SW480 (cell line): ENCODE measurements at places on chromosomes 2 and 18.

DNA sequence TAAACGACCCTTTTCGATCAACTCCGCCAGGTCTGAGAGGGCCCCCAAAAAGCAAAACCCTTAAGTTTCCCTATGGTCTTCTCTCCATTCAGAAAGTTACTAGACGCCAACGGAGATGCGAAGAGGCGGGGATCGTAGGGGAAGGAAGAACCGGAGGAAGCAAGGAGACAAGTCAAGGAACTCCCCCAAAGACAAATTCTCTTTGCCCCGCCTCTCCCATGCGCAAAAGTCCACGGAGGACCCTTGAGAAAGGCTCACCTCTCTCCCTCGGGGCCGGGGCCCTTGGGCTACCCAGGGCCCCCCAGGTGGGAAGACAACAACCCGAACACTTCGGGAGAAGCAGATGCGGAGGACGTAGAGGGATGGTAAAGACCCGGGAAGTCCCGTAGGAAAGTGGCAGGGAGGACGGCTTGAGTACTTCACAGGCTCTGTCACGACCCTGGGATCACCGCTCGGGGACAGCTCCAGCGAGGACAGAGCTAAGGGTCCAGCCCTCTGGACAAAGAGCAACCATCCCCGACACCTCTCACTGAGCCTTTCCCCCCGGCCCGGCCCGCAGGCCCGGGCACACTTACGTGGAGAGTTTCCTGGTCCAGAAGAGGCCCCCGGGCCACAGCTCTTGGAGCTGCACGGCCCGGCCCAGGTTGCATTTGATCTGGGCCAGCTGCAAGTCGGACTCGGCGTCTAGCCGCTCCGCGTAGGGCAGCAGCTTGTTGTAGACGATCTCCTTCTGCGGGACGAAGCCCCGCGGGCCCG is 647 bp downstream of the PSME4 start:
- peak; percentile 55 for DNase-seq

DNA sequence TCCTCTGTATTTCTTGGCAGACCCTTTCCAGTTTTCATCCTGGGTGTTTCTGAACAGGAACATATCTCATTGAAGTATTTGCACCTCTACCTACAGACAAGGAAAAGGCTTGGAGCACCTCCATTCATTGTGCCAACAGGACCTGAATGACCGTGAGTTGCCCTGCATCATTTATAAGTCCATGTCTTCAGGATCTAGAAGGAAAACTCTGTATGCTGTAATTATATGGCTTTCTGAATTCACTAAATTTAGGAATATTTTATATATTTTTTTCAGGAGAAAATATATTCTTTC is 402.3 kb upstream of the SLC14A2 start:
- no peak for DNase-seq

DNA sequence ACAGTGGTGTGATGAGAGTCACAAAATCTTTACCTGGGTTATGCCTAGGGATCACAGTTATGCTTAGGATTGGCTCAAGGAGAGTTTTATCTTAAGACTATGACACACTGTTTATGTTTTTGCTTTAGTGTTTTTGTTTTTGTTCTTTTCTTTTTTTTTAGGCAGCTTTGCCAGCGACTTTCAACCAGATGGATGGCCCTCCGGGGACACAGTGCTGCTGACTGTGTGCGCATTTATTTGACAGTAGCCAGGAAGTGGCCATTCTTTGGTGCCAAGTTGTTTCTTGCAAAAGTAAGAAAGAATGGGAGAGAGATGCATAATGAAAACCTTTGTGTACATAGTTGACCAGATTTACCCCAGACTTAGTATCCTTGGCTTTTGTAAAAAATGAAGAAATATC is 15.1 kb upstream of the DYNC2LI1 start:
- DNase-seq, result no peak

DNA sequence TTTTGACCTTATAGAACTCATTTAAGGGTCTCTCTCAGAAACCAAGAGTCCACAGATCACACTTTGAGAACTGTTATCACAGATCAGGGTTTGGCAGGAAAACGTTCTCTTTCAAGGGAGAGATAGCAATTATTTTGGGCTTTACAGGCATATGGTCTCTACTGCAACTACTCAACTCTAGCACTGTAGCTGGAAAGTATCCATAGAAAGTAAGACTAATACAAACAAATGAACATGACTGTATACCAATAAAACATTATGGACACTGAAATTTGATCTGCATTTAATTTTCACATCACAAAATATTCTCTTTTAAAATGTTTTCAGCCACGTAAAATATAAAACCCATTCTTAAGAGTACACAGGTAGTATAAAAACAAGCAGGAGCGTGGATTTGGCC is 100.5 kb downstream of the TRIP12 start:
- DNase-seq, result no peak
